ENCODE measurements at places on chromosomes 4 and X.

DNA sequence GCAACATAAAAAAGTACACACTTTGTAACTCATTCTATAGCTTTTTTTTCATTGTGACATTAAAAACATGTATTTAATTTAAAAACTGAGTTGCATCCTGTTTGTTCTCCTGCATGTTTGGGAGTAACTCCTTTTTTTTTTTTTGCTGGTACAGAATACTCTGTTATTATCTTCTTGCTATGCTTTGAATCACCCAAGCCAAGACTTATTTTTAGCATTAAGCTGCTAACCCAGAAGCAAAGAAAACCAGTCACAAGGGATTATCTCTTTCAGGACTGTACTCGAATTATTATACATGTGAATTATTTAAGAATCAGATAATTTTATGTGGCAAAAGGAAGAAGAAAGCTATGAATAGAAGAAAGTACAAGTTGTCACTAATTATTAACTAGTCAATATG, 194.9 kb downstream of the ADAMTS3 start:
- DNase-seq: no peak

DNA sequence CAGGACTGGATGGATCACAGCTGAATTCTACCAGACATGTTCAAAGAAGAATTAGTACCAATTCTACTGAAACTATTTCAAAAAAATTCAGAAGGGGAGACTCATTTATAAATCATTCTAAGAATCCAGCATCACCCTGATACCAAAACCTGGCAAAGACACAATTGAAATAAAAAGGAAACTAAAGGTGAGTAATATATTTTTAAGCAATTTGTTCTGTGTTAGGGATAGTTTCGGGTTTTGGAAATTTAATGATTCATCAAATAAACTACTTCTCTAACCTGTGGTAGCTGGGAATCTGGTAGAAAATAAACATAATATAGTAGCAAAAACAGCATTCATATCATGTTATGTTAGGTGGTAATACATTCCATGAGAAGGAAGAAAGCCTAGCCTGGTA, 662.2 kb upstream of the BOD1L1 start:
- no peak for DNase-seq

DNA sequence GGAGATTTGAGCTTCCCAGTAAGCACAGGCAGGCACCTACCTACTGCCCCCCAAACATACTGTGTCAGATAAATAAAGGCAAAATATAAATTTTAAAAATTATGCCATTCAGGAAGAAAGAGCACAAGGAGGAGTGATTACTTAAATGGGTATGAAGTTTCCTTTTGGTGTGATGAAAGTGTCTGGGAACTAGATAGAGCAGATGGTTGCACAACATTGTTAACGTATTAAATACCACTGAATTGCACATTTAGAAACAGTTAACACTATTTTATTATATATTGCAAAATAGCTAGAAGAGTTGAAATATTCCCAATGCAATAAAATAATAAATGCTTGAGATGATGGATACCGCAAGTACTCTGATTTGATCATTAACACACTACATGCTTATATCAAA, 374.7 kb upstream of the FGF13 start:
- no peak for DNase-seq

DNA sequence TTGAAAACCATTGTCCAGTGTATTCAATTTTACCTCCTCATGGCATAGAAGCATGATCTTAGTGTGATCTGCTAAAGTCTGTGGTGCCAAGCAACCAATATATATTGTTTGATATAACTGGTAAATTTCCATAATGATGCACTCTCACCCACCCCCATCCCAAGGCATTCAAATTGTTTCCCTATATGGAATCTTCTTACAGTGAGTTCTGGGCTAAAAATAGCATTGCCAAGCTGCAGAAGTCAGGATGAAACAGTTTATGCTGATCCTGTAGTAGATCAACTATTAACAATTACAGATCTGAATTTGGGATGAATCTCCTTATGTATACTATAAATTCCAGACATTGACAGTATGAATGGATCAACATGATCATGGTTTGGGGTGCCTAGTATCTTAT, 20.9 kb downstream of the FGF13 start:
- no peak for DNase-seq

DNA sequence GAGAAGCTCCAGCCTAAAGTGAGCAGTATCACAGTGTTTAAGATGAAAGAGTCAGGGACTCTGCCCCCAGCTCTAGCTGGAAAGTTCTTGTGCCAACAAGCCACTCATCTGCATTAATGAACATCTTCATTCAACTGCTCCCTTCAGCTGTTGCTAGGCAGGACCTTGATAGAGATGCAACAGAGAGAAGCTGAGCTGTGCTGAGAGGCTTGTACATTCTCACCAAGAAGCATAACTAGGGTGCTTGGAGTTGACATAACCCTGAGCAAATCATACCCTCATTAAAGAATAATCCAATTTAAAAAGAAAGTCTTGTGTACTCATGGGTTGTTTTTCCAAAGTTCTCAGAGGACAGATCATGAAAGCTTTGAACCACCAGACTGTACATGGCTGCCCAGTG, 63.2 kb downstream of the ATXN3L start:
- DNase-seq: no peak

DNA sequence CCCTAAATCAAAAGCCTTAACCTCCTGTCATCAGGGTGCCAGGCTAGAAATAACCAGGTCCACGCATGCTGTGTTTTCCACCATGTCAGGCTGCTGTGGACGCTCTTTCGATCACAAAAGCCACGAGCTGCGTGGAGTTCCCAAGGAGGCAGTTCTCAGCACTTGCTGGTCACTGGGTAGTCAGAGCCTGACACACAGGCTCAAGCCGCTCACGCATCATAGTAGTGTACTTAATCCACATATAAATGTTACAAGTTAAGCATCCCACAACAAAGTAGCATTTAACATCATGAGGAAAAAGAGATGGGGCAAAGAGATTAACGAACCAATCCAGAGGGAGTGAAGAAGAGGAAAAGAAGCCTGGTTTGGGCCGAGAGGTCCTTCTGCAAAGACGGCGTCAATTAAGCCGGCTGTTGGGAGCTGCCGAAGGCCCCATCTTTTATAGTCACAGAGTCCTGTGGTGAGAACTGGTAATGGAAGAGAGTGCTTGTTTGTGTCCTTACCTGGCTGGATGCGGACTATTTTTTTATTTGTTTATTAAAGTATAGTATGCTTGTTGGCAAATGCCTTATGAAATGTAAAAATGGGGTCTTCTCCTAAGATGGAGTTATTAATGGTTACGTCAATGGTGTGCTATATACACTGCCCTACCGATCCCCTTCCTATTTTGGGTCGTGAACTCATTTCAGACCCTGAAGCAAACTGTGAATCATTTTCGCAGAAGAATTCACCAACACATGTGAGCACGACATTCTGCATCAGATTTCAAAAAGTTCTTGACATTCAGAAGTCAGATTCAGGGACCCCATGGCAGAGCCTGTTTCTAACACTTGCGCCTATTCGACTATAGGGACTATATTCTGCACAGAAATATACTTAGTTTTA, 675 bp downstream of the PRIMPOL start:
- DNase-seq: no peak

DNA sequence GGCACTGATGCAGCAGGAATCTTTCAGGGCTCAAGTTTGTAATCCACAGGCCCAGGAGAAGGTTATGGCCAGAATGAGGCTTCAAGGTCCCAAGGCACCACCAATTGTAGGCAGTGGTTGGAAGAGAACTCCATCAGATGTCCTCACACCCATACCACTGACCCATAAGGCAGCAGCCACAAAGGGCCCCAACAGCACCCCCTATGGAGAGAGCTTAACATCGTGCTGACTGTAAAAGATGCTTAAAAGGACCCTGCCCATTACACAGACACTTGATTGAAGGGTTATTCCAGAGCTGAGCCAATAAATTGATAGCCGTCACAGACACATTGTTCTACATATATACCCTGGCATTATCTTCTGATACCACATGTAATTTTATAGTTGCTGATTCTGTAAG, 113.7 kb downstream of the SOWAHB start:
- DNase-seq: no peak
